Fibroblast of skin of abdomen (primary cell): ENCODE measurements at places on chromosomes 3 and 15.

DNA sequence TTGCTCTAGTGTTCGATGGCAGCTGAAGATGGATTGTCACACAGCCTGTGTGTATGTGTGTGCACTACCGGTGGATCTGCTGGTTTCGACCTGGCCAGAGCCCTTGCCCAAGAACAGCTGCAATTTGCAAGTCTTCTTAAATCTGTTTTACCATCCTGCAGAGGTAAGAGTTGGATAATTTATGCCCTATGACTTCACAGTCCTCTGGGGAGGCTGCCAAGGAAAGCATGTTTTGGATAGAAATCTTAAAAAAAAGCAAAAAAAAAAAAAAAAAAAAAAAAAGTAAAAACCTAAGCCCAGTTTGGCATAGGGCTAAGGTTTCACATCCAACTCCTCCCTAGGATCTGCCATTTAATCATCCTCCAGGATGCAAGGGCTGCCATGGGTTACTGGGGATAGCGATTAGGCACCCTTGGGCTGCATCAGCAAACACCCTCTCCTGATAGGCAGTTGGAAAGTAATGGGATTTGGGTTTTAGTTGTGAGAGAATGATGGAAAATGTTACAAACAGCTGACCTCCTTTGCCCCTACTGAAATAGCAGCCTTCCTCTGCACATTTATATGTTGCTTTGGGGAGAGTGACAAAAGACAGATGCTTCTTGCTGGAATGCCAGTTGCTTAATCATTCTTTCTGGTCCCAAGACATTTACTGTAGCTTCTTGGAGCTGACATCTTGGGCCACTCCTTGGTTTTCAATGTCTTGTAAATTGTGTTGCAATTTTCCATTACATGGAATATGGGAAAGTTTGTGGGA lies 35.4 kb downstream of the CD200R1L start:
- DNase-seq = peak; percentile 93

DNA sequence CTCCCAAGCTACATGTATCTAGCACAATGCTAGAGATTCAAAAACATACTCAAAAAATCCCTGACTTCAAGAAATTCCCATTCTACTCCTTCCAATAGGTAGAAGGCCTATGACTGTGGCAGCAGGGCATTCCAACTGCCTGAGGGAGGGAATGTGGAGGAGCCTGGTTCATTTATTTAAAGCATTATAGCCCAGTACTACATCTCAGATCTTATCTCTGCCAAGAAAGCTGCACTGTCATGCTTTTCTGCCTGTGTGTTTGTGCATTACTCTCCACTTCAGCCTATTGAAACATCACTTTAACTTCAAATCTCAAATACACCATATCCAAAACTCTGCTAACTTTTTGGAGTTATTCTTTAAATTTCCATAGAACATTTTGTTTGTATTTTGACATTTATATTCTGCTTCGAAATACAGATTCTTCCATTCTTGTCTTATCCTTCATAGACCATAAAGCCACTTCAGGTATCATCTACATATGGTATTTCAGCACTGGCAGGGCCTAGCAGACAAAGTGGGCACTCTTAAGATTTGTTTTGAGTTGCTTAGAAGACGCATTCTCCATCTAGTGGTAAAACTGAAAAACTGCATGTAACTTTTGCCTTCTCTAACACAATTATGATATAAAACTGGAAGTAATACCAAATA lies 59.1 kb upstream of the NEDD4 start:
- DNase-seq = peak; percentile 59

DNA sequence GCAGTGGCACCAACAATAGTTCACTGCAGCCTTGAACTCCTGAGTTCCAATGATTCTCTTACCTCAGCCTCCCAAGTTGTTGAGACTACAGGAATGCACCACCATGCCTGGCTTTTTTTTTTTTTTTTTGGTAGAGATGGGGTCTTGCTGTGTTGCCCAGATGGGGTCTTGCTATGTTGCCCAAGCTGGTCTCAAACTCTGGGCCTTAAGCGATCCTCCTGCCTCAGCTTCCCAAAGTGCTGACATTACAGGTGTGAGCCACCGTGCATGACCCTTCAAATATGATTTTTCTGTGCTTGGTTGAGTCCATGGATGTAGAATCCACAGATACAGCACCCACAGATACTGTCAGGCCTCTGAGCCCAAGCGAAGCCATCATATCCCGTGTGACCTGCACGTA lies 30.2 kb upstream of the IDH2 start:
- DNase-seq = no peak

DNA sequence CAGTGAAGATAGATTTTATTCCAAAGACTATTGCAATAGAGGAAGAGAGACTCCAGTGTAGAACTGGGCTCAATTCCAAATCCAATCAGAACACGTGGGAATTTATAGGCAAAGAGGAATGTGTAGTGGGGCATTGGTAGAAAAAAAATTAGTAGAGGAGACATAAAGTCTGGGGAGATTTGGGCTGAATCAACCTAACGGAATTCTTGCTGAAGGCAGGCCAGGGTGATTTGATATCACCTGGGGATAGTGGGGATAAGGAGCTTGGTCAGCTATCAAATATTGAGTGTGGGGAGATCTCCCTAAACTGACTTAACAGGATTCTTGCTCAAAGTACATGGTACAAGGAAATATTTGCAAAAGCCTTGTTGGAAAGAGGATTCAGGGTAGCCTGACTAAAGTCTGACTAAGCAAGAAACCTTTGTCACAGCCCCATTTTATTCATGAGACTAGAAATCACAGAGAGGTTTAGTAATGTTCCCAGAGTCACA lies 29.6 kb downstream of the SST start:
- peak; percentile 12 for DNase-seq

GRCh38 chr3:48934333-48934991 lies 15.8 kb downstream of the ARIH2 start:
- DNase-seq = no peak

- DNase-seq = no peak
These were observed 1602.1 kb downstream of the SI start for GRCh38 chr3:163476179-163476578.

- DNase-seq = no peak
These were observed 955 bp downstream of the CDCP1 start for GRCh38 chr3:45145223-45145622.

GRCh38 chr3:101817992-101818391 lies 31.3 kb upstream of the NFKBIZ start:
- no peak for DNase-seq

DNA sequence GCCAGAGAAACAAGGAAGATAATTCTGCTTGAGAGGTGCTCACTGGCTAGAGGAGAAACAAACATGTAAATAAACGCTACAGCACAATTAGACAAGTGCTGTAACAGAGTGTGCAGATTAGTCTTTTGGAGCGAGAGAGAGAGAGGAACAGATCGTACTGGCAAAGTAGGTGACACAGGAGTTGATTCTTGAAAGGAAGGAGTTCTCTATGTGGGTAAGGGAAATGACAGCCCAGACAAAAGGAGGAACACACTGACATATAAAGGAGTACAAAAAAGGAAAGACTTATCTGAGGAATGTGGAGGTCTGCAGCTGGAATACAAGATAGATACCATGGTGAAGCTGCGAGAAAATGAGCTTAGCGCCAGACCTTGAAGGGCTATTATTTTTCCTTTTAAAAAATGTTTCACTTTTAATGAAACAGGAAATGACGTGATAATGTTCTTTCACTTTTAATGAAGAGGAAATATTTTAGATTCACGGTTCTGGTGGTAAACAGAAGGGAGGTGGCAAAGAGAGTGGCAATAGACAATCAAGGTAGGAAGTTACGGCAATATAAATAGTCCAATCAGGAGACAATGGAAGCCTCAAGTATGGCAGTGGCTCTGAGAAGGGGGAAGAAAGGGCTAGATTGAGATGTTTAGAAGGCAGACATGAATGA lies 202.9 kb downstream of the VPS13C start:
- DNase-seq = no peak

DNA sequence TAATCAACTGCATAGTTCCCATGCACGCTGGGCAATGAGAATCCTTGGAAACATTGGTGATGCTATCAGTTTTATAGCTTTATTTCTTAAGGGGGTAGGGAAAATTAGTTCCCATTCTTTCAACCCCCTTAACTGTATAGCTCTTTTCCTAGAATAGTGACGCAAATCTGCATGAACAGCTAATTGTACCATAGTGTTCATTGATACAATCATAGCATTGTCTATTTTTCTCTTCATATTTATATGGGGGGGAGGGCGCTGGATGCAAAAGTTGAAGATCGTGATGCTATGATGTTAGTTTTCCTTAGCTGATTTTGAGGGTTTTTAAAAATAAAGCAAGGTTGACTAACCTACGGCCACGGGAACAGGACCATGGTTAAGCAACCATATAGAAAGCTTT lies 32.4 kb upstream of the SAMMSON start:
- no peak for DNase-seq

- DNase-seq = peak; percentile 86
These were observed 33.1 kb downstream of the DZIP1L start for GRCh38 chr3:138082085-138082991.

- DNase-seq = peak; percentile 50
These were observed 56.0 kb upstream of the MME start for GRCh38 chr3:155024006-155024638.

GRCh38 chr15:73240866-73241499 lies 127.8 kb downstream of the HCN4 start:
- peak; percentile 58 for DNase-seq

GRCh38 chr15:88834211-88834812 lies 31.1 kb downstream of the ACAN start:
- peak; percentile 64 for DNase-seq

- peak; percentile 75 for DNase-seq
These were observed 87.2 kb upstream of the XCR1 start for GRCh38 chr3:46114323-46114988.
